ENCODE measurements at places on chromosomes 6 and 20.

DNA sequence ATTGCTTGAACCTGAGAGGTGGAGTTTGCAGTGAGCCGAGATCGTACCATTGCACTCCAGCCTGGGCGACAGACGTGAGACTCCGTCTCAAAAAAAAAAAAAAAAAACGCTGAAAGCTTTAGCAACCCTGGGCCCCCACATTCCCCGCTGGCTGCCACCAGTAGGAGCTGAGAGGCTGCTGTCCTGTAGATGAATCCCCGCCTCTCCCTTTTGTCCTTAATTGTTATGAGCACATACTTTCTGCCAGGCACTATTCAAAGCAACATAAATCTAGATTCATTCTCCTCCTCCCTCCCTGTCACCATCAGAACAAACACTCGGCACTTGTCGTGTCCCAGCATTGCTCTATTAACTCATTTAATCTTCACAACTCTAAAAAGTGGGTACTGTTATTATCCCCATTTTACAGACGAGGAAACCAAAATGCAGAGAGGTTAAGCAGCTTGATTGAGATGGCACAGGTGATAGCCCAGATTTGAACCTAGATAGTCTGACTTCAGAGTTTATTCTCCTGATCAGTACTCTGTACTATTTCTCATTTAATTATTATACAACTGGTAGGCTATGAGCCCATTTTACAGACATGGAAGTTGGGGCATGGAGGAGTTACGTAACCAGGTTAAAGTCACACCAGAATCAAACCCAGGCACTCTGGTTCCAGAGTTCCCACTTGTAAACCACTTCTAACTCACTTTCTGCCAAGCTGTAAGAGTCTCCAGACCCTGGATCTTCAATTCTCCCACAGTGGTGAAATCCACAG is 97.4 kb downstream of the EYA2 start:
- no peaks in the 10 kb centered on the region for H3K4me1 ChIP-seq
- no peak overlapping the region for H3K27ac ChIP-seq
- DNase-seq: no peak
- H3K4me3 ChIP-seq: no peak overlapping the region
- no peaks in the 10 kb centered on the region for H3K36me3 ChIP-seq

DNA sequence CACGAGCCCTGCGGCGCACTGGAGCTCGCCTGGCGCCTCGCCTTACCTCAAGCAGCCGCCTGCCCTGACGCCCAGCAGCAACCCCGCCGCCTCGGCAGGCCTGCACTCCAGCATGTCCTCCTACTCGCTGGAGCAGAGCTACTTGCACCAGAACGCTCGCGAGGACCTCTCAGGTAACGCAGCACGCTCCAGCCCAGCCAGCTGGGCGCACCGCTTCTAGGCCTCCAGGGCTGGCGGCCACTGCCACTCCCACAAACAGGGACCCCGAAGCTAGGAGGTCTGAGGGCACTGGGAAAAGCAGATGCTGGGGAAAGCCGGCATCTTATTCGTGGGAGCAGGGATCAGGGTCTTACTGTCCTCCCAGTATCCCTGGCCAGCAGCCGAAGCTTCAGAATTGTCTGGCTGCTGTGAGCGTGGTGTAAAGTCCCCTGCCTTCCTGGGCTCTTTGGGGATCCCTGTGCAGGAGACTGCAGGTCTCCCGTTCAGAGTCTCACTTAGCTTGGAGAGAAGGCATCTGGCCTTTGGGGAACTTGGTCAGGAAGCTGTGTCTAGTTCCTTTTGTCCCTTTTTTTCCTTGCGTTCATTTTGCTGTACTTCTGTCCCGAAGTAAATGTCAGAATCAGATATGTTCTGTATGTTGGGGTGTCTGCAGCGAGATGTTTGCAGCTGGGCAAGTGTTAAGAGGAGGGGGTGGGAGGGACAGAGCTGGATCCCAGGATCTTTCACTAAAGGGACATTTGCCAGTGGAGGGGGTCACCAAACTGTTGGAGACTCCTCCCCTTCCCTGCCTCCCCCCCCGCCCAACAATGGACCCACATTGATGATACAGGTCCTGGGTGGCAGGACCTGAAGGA is 1.8 kb downstream of the FOXF2 start:
- no peaks in the 10 kb centered on the region for H3K4me1 ChIP-seq
- peaks cover 50% of the 10 kb centered on the region for H3K27me3 ChIP-seq
- H3K27ac ChIP-seq: no peak overlapping the region
- no peaks in the 10 kb centered on the region for H3K36me3 ChIP-seq
- no peak for DNase-seq

DNA sequence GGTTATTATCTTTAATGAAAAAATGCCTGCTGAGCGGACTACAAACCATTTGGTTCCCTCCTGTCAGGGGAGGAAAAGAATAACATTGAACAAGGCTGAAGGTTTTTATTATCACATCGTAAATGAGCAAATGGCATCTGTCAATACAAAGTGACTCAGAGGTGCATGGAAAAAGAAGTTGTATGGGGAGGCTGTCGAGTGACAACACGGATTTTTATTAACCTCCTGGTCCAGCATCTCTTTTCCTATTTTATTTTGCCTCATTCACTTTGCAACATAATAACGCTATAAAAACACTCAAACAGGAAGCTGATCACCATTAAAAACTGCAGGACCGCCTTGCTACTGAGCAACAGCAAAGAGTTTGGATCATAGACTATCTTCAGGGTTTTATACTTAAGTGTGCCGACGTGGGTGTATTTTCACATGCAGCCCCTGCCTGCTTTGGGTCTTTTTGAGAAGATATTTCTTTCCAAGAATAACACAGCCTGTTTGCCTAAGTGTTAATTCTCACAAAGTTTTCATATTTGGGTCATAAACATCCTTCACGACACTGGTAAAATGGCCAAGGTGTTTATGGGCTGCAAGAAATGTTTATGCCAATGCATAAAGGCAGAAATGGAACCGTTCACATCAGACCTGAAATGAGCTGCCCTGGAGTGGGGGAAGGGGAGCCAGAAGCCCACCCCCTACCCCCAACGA is 132.1 kb upstream of the SALL4 start:
- H3K27me3 ChIP-seq: no peaks in the 10 kb centered on the region
- H3K27ac ChIP-seq: no peak overlapping the region
- no peak overlapping the region for H3K4me3 ChIP-seq
- no peak for DNase-seq
- H3K36me3 ChIP-seq: no peaks in the 10 kb centered on the region

DNA sequence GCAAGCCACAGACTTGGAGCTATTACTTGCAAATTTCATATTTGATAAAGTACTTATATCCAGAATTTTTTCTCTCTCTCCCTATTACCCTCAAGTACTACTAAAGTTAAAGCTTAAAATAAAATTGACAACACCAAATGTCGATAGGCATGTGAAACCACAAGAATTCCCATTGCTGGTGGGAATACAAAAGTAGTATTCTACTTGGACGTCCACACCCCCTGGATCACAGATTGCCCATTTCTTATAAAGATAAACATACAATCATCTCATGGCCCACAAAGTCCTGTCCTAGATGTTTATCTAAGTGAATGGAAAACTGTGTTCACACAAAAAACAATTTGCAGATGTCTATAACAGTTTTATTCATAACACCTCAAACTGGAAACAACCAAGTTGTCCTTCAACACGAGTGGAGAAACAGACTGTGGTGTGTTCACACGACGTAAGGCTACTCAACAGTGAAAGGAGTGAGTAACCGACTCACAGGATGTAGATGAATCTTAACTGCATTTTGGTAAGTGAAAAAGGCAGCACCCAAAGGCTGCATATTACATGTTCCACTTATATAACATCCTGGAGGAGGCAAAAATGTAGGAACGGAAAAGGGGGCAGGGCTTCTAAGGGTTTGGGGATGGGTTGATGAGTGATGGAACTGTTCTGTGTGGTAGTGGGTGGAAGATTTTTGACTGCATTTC is 297.4 kb downstream of the THBS2 start:
- H3K4me3 ChIP-seq: no peak overlapping the region
- H3K4me1 ChIP-seq: no peaks in the 10 kb centered on the region
- no peak overlapping the region for H3K27ac ChIP-seq
- no peak for DNase-seq
- no peaks in the 10 kb centered on the region for H3K27me3 ChIP-seq

- no peak for DNase-seq
- no peak overlapping the region for H3K27ac ChIP-seq
- no peaks in the 10 kb centered on the region for H3K36me3 ChIP-seq
- no peaks in the 10 kb centered on the region for H3K4me1 ChIP-seq
Measured at GRCh38 chr6:136893187-136893586, 28.9 kb upstream of the SLC35D3 start.

DNA sequence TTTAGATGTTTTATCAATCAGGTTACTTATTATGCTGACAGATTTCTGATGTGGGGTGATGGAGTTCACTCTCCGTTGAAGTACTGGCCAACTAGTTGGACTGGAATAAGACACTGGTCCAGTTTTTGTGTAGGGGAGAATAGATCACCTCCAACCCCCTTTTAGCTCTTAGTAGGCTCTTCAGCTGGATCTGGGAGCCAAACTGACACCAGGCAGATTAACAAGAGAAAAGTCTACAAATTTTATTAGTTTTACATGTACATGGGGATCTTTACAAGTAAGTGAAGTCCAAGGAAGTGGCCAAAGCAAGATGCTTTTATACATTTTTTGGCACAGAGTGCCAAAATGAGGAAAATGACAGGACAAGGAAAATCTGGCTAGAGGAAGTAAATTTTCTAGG is 107.1 kb downstream of the UBE3D start:
- no peaks in the 10 kb centered on the region for H3K27me3 ChIP-seq
- no peak for DNase-seq
- H3K27ac ChIP-seq: no peak overlapping the region
- H3K4me3 ChIP-seq: no peak overlapping the region
- no peaks in the 10 kb centered on the region for H3K36me3 ChIP-seq

DNA sequence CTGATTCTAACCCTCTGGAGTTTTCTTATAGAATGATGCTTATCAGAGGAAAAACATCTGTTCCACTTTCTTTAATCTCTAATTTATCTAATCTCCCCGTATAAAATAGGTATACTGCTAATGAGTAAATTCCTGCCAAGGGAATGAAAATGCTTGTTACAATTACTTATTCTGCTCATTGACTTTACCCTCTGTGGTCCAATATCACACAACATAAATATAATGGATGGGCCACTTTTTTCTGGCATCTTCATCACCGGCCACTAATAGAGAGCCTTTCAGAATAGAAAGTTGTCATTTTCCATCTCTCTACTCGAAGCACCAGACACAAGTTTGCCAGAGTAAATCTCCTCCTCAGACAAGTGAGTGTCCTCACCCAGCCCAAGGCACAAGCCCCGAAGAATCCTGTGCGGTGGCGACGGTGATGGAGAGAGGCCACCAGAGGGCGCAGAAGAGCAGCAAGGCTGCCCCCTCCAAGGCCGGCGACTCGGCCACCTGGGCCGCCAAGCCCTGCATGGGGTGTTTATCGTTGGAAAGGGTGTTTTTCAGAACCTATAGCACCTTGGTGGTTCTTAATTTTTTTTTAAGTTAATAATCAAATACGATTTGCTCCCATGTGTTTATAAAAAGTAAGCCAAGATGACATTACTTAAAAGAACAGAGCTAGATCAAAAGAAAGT is 212.9 kb upstream of the ARID1B start:
- H3K4me3 ChIP-seq: no peak overlapping the region
- H3K27ac ChIP-seq: no peak overlapping the region

DNA sequence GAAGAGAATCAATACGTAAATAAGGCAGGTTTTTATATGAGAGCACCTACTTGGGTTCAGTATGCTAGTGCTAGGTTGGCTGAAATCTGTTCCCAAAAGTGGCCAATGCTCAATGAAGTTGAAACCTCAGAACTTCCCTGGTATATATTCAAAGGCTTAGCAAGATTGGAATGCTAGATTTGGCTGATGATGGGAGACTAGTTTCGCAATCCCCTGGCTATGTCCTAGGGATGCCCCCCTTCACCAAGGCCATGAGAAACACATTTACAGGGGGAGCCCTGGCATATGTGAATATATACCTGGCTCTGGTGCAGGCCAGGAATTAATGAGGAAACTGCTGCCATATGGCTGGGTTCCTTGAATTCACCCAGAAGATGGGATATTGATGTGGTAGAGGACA is 142.4 kb upstream of the C6orf118 start:
- DNase-seq: no peak
- no peaks in the 10 kb centered on the region for H3K36me3 ChIP-seq
- H3K4me3 ChIP-seq: no peak overlapping the region

DNA sequence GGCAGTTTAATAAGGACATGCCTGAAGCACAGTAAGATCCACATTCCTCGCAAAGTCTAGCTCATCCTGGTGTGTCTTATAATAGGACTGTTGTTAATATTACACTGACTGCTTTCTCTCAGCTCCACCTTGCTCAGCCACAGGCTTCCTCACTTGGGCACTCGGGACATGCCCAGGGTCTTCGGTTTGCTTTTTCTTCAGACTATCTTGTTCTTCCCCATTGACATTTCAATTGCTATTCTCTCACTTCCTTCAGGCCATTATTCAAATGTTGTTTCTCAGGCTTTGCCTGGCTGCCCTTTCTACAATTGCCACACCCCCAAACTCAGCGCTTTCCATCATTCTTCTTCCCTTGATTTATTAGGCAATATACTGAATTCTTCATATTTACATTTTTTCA is 274.8 kb upstream of the RGS17 start:
- no peaks in the 10 kb centered on the region for H3K4me1 ChIP-seq
- H3K27ac ChIP-seq: no peak overlapping the region
- no peaks in the 10 kb centered on the region for H3K27me3 ChIP-seq
- no peaks in the 10 kb centered on the region for H3K36me3 ChIP-seq

DNA sequence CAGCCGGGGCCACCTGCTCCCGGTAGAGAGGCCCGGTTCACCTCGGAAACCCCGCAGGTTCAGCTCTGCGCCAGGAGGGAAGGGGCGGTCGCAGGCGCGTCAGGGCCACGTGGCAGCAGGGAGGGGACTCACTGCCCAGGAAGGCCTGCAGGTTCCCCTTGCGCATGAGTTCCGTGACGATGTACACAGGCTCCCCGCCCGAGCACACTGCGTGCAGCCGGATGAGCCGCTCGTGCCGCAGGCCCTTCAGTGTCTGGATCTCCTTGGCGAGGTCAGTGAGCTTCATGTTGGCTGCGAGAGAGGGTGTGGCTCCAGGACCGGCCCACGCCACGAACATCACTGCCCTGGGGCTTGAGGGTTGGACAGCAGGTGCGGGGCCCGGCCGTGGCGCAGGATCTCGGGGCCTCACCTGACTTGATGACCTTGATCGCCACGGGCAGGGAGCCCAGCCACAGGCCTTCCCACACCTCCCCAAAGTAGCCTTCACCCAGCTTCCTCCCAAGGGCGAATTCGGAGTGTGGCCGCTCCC is 4.9 kb upstream of the PTK6 start:
- H3K27ac ChIP-seq: no peak overlapping the region
- no peak overlapping the region for H3K4me3 ChIP-seq
- peaks cover 15% of the 10 kb centered on the region for H3K4me1 ChIP-seq
- no peaks in the 10 kb centered on the region for H3K27me3 ChIP-seq
- DNase-seq: no peak

DNA sequence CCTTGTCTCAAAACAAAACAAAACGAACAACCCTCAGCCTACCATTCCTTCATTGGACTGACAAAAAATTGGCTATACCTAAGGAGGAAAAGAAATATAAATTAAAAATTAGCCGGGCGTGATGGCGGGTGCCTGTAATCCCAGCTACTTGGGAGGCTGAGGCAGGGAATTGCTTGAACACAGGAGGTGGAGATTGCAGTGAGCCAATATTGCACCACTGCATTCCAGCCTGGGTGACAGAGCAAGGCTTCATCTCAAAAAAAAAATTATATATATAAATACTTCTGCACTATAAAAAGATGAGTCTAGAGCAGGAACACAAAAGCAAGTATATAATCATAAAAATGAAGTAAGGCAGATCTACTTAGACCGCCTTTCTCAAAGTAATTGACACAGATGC is 109.8 kb downstream of the CRYBG1 start:
- H3K27ac ChIP-seq: no peak overlapping the region
- H3K4me3 ChIP-seq: no peak overlapping the region
- no peak for DNase-seq
- H3K36me3 ChIP-seq: no peaks in the 10 kb centered on the region

Data from CD8-positive, alpha-beta memory T cell (primary cell).